Stimulated activated CD8-positive, alpha-beta memory T cell treated with anti-CD3 and anti-CD28 coated beads, Interleukin-2, amount 100 ng/mL, for 1 hour (primary cell): ENCODE measurements at places on chromosomes 2 and 18.

DNA sequence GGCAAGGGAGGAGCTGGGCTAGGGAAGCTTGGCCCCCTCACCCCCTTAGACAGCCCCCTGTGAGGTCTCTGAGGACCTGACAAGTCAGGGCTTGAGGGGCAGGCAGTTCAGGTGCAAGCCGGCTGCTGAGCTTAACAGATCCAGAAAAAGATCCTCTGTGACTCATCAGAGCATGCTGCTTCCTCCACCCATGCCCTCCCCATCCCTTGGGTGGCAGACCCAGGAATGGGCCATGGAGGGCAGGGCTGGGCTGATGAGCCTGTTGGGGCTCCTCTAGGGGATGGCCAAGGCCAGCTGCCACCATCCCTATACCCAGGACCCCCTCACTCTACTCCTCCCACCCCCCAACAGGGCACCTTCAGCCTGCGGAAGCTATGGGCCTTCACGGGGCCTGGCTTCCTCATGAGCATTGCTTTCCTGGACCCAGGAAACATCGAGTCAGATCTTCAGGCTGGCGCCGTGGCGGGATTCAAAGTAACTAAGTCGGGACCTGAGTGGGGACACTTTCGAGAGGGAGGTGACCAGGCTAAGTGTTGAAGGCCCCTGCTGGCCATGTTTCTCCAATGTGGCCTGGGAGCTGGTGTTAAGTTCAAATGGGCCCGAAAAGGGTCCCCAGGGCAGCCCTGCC lies 1.9 kb downstream of the SLC11A1 start:
- no peak for DNase-seq

DNA sequence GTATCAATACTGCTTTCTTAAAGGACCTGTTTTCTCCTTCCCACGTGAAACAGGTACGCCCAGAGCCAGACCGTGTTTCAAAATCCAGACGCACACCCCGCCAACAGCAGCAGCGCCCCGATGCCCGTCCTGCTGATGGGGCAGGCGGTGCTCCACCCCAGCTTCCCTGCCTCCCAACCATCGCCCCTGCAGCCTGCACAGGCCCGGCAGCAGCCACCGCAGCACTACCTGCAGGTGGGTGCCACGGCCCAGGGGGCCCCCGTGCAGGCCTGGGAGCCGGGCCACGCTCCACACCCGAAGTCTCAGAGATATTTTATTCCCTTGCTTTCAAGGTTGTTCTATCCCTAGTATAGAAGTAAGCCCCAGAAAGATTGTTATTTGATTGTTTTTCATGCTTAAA lies 8.8 kb upstream of the RPL31 start:
- DNase-seq, result no peak

DNA sequence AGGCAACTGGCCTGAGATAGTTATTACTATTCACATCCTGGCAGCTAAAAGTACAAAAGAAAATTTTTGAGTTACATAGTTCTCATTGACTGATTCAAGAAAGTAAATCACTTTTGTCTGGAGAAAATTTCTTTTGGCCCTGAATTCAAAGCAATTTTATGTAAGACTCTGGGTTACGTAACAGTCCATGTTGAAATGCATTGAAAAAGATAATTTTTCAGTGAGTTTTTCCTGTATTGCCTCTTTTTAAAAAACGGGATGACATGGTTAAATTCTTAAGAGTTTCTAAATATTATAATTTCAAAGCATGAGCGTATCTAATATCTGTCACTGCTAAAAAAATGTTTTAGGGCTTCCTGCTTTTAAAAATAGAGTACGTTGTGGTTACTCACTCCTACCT lies 72.7 kb downstream of the ANKRD12 start:
- DNase-seq, result no peak

- no peak for DNase-seq
These were observed 81.6 kb downstream of the EPB41L3 start for GRCh38 chr18:5462227-5462626.

DNA sequence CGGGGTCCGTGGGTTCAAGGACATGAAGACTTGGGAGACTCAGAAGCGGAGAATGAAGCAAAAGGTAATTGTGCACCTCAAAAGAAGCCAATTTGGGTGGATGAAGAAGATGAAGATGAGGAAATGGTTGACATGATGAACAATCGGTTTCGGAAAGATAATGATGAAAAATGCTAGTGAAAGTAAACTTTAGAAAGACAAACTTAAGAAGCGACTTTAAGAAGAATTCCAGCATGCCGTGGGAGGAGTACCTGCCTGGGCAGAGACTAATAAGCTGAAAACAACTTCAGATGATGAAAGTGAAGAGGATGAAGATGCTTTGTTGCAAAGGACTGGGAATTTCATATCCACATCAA lies 43.5 kb downstream of the PSTPIP2 start:
- no peak for DNase-seq
